ENCODE measurements at places on chromosomes 13 and 19.

DNA sequence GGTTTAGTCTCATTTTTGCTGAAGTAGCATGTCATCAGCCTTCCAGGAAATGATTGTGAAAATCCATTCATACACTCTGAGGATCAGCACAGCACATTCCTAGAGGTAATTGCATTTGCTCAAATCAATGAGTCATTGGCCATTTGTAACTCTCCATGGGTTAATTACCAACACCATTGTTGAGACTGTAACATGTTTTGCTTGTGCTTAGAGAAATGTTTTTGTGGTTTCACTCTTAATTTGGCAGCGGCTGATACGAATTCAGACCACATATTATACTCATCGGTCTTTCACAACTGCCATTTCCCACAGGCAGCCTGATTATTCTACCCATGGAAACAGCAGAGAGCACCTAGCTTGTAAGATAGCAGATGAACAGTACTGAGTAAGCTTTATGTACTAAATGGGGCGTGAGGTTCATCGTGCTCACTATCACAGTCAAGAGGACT lies 110.3 kb downstream of the NHLRC3 start:
- DNase-seq: no peak

DNA sequence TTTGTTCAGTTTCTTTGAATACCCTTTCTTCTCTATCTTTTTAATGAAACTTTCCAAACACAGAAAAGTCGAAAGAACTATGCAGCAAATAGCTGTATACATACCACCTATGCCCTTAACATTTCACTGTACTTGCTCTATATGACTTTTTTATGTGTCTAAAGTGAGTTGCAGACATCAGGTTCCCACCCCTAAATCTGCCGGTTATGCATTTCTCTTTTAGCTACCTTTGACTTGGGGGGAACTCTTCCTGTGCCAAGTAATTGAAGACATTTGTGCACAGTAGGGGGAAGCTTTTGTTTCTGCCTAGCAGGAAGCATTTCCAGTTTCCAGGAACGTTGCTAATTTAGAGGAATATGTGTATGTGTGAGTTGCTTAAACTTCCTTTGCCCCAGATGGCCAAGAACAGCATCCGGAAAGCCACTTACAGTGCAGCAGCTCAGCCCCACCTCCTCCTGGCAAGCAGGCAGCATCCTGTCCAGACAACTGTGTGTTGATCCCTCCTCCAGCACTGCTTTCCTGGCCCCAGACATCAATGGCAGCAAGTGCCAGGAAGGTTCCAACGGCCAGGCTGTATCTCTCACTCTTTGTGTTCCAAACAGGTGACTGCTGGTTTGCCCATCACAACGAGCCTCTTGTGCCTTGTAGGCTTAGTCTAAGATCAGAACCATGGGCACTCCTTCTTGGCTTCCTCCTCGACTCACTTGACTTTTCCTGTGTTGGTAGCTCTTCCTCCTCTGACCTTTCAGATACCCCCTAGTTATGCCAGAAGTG lies 14.7 kb upstream of the GRAMD1A start:
- DNase-seq: no peak

DNA sequence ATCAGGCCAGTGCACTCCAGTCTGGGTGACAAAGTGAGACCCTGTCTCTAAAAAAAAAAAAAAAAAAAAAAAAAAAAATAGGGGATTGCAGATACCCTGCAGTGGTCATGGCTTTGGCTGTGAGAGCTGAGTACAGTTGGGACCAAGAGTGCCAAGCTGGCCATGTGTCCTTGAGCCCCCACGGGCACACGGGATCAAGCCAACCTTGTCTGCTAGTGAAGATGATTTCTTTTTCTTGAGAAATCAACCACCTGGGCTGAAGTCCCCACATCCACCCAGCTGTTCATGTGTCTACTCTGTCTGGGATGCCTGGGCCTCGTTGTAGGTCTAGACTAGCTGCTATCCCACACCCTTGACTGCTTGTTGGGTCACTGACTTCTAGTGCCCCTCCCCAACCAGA lies 34.0 kb downstream of the CERS4 start:
- no peak for DNase-seq

DNA sequence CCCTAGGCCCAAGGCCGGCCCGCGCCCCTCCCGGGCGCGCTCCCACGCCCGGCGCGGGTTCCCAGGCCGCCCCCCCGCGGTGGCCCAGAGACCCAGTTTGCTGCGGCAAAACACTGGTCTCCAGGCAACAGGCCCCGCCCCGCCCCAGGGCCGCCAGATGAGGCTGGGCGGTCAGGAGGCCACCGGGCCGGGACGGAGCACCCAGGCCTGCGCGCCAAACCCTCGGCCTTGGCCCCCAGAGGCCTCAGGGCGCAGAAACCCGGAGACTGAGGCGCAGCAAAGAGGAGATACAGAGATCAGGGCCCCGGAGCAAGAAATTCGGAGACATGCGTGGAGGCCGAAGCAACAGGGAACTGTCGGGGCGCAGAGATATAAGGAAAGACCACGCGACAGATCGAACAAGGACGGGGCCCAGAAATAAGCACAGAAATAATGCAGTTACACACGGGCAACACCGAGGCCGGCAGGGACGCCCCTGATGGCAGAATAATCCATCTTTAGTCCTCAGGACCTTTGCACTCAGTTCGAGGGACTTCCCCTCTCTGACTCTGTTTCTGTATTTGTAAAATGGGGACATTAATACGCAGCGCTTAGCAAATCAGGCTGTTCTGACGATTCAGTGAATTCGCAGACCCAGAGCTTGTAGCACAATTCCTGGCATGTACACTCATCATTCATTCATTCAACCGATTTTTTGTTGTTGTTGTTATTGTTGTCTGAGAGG lies 20.8 kb upstream of the ERCC1 start:
- peak; percentile 64 for DNase-seq
